ENCODE measurements at places on chromosomes 4 and X. TPM values are rescaled to one million over a fixed set of nuclear protein-coding genes. Genes with fewer than 3 reads are reported as not detected.
A peak's percentile ranks its signal among the peaks of the same experiment; 100 is the strongest.

DNA sequence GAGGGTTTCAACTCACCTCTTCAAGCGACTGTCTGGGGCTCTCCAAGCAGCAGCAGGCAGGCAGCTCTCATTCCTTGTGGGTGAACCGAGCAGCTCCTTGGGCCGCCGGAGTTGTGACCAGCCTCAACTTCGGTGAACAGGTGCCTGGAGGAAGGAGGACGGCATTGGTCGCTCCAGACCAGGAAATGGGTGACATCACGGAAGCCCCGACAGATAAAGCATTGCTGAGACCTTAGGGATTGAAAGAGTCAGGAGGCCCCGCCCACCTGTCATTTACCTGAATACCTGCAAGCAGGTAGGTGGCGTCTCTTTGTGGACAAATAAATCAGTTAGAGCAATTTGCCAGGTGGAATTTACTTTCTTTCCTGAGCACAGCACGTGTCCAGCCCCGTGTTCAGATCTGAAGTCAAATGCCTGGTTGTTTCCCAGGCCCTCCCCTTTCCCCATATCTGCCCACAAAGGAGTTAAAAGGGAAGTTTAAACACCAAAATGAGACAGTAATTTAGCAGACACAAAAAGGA lies at the start of gene LNX1:
LNX1 (minus strand) TSS at position 115 of the 521 bp plus-strand sequence. CDS start 17,484 bp downstream, outside the sequence.
- DNase-seq, result no peak

GRCh38 chr4:123870216-123870876 lies 473.8 kb downstream of the SPRY1 start:
- peak; percentile 57 for DNase-seq

- no peak for DNase-seq
These were observed 643.8 kb upstream of the FTHL17 start for GRCh38 chrX:31715675-31716074.

VCX2 gene
- not detected for total RNA-seq

- no peak for DNase-seq
These were observed 37.3 kb upstream of the BBS12 start for GRCh38 chr4:122695226-122695625.

VCX gene
- total RNA-seq, result not detected

GRCh38 chr4:24130637-24131036 lies 240.8 kb upstream of the PPARGC1A start:
- no peak for DNase-seq
